ENCODE measurements at places on chromosomes 7 and 10.
A peak's percentile ranks its signal among the peaks of the same experiment; 100 is the strongest.

DNA sequence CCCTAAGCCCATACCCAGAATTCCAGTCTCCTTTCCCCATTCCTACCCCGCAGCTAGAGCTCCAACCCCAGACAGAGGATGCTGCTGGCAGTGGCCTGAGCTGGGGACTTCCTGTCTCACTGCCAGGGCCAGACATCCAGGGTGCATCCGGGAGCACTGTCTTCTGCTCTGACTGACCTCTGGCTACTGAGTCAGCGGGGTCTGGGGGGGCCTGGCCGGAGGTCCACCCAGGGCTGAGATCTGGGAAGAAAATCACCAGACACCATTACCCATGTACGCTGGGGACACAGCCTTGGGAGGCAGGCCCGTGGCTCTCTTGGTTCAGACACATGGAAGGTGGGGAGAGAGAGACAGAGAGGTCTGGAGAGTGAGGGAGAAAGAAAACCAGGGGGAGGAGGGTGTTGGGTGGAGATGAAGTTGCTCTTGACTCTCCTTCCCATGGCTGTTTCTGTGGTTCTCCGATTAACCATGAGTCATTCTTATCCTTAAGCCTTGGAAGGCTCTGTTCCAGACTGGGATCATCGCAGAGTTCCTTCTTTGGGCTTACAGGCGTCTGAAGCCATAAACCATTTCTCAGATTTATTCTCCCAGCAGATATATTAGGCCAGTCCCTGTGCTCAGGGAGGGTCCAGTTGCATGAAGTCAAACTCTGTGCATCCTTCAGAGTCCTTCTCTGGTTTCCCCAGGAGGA, 23.6 kb downstream of the TSPAN15 start:
- peak; percentile 95 for DNase-seq

DNA sequence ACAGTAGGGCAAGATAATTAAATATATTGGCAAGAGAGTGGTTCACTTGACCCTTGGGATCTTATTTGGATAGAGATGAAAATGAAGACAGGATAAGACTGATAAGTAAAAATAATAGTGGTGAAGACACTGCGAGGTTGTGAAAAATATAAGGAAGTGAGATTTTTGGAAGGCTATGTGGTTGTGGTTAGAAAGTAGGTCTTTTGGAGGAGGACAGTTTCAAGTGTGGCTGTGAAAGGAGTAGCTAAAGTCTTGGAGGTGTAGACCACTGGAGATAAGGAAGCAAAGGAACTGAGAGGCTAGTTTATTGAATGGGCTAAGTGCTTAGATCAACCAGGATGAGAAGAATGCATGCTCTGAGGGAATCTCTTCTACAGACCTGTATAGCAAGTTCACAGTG, 11.2 kb downstream of the MIOS start:
- DNase-seq = no peak

DNA sequence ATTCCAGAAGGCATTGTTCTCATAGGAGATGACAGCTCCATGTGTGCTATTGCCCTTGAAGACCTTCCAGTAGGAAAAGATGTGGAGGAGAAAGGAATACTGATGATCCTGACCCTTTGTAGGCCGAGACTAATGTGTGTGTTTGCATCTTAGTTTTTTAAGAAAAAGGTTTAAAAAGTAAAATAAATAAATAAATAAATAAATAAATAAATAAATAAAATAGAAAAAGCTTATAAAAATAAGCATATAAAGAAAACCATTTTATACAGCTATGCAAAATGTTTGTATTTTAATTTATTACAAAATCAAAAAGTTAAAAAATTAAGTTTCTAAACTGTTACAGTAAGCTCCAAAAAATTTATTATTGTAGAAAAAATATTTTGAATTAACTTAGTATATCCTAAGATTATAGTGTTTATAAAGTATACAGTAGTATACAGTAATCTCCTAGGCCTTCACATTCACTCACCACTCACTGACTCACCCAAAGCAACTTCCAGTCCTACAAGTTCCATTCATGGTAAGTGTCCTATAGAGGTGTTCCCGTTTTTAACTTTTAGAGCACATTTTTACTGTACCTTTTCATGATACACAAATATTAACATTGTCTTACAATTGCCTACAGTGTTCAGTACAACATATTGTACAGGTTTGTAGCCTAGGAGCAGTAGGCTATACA, 435.2 kb upstream of the SEMA3A start:
- DNase-seq = no peak

DNA sequence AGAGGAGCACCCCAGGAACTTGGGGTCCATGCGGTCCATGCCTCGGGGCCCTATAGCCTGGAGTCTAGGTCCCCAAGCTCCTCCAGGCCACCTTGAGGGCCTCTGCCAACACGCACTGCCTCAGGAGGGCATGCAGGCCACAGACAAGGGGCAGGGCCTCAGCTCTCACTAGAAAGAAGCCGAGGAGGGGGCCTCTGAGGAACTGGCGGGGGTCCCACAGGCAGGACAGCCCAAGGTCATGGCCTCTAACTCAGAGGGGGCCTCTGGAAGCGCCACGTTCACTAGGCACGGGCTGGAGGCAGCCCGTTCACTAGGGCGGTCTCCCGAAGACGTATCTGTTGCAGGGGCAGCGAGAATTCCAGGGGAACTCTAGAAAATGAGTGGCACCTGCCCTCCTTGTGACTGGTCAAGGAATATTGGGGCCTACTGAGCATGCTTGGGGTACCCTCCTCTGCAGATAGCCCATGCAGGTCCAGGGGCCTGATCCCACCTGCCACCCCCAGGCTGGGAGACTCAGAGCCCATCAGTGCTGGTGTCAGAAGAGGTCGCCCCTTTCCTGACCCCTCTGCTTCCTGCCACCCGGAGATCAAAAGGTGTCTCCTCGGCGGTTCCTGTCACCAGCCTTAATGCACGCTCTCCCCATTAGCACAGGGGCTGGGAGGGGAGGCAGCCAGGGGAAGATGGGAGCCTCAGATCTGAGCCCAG, 86.7 kb upstream of the RET start:
- DNase-seq = no peak

DNA sequence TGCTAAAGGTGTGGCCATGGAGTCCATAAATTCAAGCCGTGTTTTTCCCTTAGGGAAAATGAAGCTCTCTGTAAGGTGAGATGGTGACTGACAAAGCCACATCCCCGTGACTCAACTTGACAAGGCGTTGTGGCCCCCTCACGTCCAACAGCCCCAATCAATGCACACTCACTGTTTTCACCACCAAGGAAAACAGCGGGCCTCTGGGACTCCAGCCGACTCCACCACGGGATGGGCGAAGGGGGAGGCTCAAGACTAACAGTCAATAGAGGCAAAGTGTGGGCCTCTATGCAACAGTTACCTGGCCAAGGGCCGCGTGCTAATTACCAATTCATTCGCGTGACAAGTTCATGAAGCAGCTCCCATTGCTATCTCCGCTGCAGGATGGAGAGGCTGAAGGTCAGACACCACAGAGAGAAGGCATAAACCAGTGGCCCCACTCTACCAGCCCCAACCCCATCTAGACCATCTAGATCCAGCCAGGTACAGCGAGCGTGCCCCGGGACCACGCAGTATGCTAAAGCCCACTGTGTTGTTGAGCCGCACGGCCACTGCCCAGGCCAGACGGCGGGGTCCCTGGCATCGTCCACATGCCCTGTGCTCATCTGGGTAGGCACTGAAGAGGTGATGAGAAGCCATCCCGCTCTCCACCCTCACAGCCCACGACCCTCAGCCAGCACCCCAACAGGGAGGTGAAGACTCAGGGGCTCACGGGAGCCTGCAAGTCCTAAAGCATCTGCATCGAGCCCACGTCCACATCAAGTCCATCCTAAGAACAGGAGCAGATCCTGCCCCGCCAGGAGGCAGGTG, 76.1 kb downstream of the PROSER2 start:
- no peak for DNase-seq

DNA sequence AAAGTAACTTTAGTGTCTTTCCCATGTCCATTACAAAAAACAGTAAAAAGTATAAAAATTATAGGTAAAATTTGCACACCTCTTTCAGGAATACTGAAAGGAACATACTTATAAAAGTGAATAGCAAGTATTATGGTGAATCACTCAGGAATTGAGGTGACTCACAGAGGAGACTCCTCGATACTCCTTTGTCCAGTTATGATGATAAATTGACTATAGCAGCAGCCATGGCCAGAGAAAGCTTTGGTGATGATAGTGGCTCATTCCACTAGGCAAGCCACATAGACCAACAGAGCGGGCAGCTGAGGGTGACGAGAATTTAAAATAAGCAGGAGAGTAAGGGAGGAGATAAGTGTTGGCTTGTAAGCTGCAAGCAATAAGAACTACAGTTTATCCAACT, 1231.1 kb upstream of the CELF2 start:
- DNase-seq = no peak

GRCh38 chr7:127536741-127537140, 48.7 kb downstream of the GCC1 start:
- no peak for DNase-seq

GRCh38 chr7:102933763-102934162, 21.0 kb downstream of the LRRC17 start:
- no peak for DNase-seq

DNA sequence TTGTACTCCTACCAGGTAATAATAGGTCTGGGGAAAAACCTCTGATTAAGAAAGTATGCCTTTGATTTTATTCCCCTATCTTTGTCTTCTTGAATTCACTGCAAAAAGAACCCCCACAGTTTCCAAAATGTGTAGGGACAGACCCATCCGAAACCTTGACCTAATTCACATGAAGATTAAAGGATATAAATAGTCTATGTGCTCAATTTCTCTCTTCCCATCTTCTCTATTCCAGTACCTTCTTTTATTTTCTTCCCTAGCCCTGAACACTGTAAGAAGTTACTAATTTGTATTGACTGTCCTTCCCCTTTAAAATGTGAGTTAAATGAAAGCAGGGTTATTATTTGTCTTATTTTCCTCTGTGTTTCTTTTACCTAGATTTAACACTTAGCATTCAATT, 135.3 kb downstream of the HBP1 start:
- no peak for DNase-seq

GRCh38 chr10:86353506-86354485, 12.8 kb downstream of the GRID1 start:
- no peak for DNase-seq

DNA sequence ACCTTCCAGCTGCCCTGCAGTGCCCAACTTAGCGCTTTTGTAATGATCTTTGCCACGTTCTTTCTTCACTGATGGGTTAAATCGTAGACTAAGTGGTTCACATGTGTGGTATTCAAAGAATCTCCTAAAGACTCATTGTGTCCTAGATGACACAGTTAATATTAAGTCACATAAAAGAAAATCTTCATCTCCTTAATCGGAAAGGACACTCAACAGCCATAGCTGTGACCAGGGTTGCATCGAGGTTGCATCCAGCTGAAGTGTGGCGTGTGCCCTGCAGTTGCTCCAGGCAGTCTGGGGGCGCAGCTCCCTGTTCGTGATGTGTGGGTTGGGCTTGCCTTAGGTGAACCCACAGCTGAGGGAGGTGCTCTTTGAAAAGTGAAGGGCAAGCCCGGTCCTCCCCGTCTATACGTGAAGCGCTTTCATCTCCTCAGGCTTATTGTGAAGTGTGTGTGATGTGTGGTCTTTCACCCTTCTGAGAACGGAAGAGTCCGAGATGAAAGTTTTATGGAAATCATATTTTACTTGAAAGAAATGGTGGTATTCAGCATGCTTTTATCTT, 122.7 kb downstream of the TRRAP start:
- DNase-seq = no peak

GRCh38 chr10:61272781-61273180, 180.4 kb downstream of the TMEM26 start:
- no peak for DNase-seq

GRCh38 chr10:121070275-121071070, 219.3 kb downstream of the WDR11 start:
- DNase-seq = peak; percentile 11

DNA sequence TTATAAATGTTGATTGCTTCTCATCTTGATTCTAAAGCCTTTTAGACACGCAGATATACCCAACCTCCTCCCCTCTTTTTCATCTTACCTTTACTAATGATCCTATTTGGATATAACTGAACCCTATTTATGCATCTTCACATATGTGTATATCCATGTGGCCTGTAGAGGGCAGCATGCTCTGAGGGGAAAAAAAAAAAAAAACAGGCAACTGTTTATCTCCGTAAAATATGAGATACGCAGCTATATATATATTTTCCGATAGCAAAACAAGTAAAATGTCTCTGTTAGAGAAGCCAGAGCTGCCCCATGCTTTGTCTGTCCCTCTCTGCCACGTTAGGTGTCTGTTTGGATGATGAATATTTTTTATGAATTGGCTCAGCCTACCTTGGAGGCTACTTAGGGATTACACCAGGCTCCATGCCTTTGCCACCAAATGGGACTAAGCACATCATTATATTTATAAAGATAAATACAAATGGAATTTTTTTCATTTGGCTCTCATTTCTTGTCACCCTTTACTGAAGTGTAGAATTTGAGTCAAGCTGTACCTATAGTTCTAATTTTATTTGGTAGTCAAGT, 174.8 kb upstream of the FZD1 start:
- DNase-seq = no peak

DNA sequence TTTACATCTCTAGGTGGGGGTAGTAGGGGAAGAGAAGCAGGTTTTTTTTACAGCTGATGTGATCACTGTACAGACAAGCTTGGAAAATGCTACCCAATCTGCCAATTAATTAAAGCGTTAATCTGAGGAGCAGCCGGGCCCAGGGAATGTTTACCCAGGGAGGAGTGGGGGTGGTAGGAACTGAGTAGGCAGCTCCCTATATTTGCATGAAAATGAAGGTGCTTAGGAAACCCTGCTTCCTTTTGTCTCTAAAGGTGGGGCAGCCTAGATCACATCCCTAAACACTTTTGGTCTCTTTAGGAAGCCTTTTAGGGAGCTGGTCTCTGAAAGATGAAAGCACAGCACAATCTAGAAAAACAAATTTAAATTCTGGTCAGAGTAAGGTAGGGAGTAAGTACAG, 53.0 kb upstream of the NFKB2 start:
- no peak for DNase-seq

GRCh38 chr10:72567421-72567820, 58.5 kb downstream of the MICU1 start:
- DNase-seq = peak; percentile 81

DNA sequence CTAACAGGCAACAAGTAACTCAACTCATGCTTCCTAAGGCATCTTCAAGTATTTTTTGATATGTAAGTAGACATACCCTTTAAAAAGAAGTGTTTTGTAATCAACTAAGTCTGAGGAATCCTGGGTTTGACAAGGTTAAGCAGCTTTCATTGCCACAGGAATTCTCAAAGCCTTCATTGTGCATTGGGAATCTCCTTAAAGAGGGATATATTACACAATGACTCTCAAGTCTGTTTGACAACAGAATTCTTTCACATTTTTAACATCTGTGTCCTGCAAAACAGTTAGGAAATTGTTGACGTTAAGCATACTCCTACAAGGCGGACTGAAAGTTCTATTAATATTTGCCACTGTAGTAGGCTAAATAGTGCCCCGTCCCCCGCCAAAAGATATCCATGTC, 71.4 kb downstream of the SGMS1 start:
- no peak for DNase-seq

DNA sequence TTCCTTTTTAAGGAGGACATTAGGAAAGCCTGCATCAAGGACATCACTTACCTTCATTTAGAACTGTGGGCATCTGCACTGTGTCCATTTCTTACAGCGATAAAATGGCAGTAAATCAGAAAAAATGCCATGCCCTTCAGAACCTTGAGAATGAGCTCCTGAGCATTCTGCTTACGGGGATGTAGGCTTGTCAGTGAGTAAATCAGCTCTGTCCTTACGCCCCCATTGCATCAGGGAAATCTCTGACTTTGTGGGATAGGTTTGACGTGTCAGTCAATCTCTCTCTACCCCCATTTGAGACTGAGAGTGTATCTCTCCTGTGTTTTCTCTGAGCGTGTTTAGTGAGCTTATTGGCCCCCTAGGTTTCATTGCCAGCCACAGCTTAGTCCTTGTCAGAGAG, 837.1 kb downstream of the LRMDA start:
- DNase-seq = no peak
